NCI-H1436 treated with DMSO at 0.1 percent for 48 hours (cell line): ENCODE measurements at places on chromosomes 5 and 9.

GRCh38 chr5:171442287-171443042 is 23.0 kb downstream of the FGF18 start:
- no peak for DNase-seq

DNA sequence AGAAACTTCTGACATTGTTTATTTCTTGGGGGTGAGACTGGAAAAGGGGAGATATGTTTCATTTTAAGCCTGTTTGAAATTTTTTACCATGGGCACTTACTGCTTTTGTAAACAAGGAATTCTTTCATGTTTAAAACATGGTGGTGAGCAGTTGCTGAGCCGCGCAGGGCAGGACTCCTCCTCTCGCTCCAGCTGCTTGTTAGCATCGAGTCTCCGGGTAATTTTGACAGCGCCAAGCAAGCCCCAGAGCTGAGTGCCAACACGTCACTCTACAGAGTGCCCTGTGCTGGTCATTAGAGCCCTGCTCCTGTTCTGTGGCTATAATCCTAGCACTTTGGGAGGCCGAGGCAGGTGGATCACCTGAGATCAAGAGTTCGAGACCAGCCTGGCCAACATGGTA is 116.5 kb upstream of the MSX2 start:
- no peak for DNase-seq

- DNase-seq, result no peak
Observed at GRCh38 chr5:147200004-147200403, 34.8 kb upstream of the STK32A start.

GRCh38 chr5:57650360-57651069 is 167.9 kb upstream of the ACTBL2 start:
- no peak for DNase-seq

GRCh38 chr9:33128570-33128969 is 38.6 kb downstream of the B4GALT1 start:
- DNase-seq, result no peak

DNA sequence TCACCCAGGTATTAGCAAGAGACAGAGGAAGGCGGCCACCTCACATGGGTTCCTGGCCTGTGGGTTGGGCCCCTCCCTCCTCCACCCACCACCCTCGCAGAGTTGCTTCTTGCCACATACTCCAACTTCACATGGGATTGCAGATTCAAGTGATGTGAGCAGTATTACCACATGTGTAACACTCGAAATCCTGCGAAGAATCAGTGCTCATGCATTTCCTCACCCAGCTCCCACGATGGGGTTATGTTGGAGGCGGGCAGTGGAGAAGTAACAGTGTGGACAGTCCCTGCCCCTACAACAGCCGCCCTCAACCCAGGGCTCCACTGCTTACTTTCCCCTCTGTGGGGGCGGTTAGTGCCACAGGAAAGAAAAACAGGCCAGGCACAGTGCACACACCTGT is 3.9 kb upstream of the FBP1 start:
- DNase-seq, result no peak

GRCh38 chr9:95940265-95940664 is 64.8 kb downstream of the ERCC6L2 start:
- DNase-seq, result no peak

DNA sequence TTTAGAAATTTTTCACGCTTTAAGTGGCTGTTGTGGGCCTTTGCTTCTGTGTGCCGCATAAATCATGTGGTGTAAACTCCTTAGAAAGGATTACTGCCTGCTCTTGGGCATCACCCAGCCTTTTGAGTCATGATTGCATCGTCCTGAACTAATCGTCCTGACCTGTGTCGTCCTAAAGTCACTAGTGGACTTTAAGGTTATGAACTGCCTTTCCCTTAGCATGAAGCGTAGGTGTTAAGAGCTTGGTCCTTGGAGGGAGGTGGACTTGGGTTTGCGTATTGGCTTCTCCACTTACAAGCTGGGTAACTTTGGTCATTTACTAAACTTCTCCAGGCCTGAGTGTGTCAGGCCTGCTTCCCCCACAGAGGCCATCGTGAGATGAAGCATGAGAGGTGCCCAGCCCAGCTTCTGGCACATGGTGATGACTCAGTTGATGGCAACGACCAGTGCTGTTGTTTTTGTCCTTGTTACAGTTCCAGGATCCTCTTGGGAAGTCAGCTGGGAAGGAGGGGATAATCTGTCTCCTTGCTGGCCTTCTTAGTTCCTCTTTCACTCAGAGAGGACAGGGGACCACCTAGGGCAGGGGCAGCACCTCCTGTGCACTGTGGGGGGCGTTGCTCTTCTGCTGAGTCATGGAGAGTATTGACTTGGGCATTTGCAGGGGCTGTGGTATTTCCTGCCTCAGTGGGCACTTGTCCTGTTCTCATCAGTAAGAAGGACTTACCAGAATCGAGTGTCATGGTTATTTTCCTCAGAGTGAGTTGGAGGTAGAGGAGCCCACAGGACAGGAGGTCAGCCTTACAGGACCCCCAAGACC is 54.2 kb upstream of the NCS1 start:
- no peak for DNase-seq

DNA sequence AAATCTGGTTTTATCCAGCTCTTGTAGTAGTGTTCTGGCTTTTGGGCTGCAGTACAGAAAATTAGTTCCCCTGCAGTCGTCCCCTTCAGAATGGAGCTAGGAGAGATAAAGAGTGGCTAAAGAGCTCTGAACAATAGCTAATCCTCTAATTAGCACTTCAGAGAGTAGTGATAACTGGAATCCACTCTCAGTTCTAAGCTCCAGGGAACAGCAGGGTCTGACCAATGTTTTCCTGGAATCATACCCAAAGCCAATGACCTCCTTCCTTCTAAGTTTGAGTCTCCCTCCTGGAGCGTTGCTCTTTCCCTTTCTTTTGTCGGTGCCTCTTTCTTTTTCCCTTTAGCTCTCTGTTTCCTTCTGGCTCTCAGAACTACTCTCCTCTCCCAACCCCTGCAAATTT is 47.4 kb downstream of the MFAP3 start:
- no peak for DNase-seq

DNA sequence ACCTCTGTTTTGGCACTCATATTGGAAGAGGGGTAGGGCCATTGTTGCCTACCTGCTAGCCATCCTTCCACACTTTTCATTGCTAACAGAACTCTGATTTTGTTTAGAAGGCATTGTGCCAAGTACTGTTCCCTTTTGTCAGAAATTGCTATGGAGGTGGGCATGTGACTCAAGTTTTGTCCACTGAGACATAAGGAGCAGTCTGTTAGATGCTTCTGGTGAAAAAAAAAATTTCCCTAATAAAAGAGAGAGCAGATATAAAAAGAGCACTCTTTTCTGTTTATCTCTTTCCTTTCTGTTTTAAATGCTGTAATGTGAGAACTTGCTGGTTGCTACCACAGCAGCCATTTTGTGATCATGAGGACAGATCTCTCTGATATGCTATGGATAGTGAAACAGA is 21.9 kb upstream of the THG1L start:
- no peak for DNase-seq
